ENCODE measurements at places on chromosomes 16 and 17. TPM values are rescaled to one million over a fixed set of nuclear protein-coding genes. Genes with fewer than 3 reads are reported as not detected.

ARHGDIG gene
- total RNA-seq = 9.3 TPM

KRT31 gene
- total RNA-seq = not detected

CHCT1 gene
- total RNA-seq = not detected

SLC52A1 gene
- not detected for total RNA-seq

HCRT gene
- not detected for total RNA-seq

COX11 gene
- 60.4 TPM for total RNA-seq

PIK3R5 gene
- 2.8 TPM for total RNA-seq

HID1 gene
- 8.5 TPM for total RNA-seq

NECAB2 gene
- 1.8 TPM for total RNA-seq

TEKT1 gene
- total RNA-seq = not detected

HAP1 gene
- total RNA-seq = 0.14 TPM

CX3CL1 gene
- 15.2 TPM for total RNA-seq

KRT40 gene
- total RNA-seq = not detected

CEMP1 gene
- total RNA-seq = not detected

PTX4 gene
- not detected for total RNA-seq

KRT9 gene
- not detected for total RNA-seq
